HFFc6 (cell line): ENCODE measurements at places on chromosomes 7 and 10. TPM values are rescaled to one million over a fixed set of nuclear protein-coding genes. Genes with fewer than 3 reads are reported as not detected.
A peak's percentile ranks its signal among the peaks of the same experiment; 100 is the strongest.

The STEAP2 gene
- 10.7 to 17.1 TPM (median 13.0 TPM) in 3 replicates for total RNA-seq

- DNase-seq: no peak
These were observed 286.1 kb upstream of the KLF6 start for GRCh38 chr10:4070921-4071660.

GRCh38 chr7:130356121-130356875 is 11.7 kb downstream of the CPA5 start:
- peak; percentile 97 for DNase-seq

The ENKUR gene
- 0.17 to 0.28 TPM in 2 of 3 replicates, not detected in the other for total RNA-seq

The METTL27 gene
- 3.1 to 5.8 TPM (median 4.5 TPM) in 3 replicates for total RNA-seq
